HEK293T (cell line): ENCODE measurements at places on chromosomes 6 and 20.

DNA sequence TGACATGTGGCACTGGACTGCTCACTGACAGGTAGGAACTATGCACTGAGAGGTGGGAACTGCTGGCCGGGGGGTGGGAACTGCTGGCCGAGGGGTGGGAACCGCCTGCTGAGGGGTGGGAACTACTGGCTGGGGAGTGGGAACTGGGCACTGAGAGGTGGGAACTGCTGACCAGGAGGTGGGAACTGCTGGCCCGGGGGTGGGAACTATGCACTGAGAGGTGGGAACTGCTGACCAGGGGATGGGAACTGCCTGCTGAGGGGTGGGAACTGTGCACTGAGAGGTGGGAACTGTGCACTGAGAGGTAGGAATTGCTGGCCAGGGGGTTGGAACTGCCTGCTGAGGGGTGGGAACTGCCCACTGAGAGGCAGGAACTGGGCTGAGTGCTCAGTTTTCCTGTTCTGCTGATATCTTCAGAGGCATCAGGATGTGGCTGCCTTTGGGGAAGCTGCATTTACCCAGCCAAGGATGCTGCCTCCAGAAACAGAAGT lies 90.2 kb downstream of the THBS2 start:
- no peak for DNase-seq

GRCh38 chr20:2911200-2911599 lies 37.9 kb downstream of the PTPRA start:
- DNase-seq = no peak

GRCh38 chr6:53896196-53896595 lies 101.4 kb downstream of the LRRC1 start:
- DNase-seq = no peak

DNA sequence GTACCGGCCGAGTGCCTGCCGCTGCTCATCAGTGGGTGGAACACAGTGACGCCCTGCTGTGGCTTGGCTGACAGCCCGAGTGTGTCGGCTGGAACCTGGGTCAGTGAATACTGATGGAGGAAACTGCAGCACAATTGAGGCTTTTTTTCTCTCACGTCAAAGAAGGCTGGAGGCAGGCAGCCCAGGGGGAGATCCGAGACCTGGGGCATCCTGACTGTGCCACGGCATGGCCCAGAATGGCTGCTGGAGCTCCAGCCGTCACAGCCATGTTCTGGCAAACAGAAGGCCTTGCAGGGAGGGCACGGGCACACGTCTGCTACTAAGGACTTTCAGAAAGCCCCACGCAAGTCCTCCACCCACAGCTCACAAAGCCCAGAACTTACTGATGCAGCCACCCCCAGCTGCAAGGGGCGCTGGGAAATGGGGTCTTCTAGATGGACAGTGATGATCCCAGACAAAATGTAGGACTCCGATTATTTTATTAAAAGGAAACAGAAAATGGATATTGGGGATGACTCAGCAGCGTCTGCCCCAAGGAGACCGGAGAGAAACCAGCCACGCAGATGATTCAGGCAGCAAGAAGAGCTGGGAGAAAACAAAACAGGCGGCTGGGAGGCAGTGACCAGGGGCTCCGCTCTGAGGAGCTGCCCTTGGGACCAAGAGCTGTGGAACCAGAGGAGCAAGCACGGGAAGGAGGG lies 140.0 kb downstream of the TAF4 start:
- peak; percentile 44 for DNase-seq

DNA sequence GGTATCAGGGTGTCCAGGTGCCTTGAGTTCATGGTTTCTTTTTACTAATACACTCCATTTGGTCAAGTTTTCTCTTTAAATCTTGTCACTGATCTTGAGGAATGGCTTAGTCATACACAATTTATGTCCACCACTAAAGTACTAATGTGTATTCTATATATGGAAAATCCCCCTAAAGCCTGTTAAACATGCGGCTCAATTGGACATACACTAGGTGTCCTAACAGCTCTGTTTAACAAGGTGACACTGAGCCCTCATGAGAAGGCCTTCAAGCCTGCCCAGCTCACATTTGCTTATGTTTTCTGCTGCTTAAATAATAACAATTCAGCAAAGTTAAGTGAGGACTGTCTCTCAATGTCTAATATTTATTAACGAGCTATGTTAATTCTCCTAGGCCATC lies 31.5 kb downstream of the PDE7B start:
- DNase-seq = no peak

DNA sequence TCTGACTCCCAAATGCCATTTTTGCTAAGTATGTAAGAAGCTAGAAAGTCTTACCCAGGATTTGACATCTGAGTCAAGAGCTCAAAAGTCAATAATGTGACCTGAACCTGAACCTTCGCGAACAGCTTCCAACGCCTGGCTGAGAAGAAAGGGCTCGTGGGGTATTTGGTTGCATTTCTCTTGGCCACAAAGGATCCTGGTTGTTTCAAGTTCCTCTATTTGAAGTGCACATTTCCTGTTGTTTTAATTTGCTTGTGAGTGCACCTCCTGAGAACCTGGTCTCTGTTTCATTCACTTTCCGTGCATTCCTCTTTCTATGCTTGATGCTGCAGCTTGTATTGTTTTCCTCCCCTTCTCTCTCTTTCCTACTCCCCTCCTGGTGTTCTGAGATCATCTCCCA lies 212.5 kb downstream of the FOXA2 start:
- no peak for DNase-seq

DNA sequence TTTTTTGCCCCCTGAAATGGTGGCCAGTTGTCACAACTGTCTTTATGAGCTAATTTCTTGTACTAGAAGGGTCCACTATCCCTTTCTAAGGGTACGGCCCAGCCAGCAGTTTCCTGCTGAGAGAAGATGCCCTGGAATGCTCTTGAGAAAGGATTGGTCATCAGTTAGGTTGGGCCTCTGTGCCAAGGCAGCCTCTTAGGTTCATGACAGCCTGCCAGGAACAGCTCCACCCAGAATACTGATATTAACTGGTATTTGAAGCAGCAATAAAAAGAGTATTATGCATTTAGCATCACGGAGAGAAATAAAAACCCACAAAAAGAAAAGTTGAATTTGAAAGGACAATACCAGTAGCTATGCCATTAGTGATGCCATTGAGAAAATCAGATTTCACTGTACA lies 9.0 kb upstream of the HINT3 start:
- DNase-seq = no peak

GRCh38 chr6:88945415-88946008 lies 17.9 kb downstream of the RNGTT start:
- DNase-seq = no peak

DNA sequence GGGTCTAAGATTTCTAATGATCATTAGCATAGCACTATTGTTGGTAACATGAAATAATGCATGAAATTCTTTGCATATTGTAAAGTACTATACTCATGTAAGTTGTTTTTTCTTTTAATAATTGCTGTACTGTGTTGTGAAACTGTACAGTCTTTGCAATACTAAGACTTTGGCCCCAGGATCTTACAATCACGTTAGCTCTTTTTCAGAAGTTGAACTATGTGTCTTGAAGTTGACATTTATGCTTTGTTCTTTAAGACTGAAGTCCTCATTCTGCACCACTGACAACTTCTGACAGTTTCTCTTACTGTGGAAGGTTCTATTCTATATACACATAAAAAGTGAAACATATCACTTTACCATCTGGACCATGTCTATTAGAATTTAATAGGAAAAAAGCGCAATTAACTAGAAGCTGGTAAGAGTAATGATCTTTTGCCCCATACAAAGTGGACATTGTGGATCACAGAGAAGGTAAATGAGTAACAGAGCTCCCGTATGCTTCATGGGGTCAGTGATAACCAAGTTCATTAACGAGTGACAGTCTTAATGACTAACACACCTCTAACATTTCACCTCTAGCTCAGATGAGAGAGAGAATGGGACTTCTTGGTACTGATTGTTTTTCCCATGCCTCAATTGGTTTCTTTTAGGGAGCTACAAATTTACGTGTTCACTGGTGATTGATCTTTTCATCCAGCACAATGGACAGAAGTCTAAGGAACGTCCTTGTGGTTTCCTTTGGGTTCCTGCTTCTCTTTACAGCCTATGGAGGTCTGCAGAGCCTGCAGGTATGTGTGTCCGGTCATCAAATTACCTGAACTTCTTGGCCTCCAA lies at the start of gene UNC93A:
Gene UNC93A, plus strand, starts transcription at position 530 of the 837 bp plus-strand sequence. Its CDS starts 175 bp downstream, at position 705.
- DNase-seq = no peak

GRCh38 chr20:16058268-16058667 lies 515.0 kb downstream of the KIF16B start:
- DNase-seq = no peak

DNA sequence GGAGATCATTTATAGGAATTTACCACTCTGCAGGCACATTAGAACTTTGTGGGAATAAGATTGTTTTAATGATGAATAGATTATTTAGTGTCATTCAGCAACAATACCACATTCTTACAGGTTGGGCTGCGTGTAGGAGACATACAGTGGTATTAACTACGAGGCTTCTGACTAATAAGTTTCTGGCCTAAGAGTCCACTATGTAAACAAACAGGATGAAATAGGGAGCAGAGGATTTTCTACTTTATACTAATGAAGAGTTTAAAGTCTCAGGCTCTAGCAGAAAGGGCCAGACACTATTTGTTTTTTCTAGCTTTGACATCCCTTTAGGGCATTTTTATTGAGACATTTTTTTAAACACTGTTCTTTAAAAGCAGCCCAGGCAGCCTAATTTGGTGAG lies 75.6 kb downstream of the SLC24A3 start:
- DNase-seq = no peak

DNA sequence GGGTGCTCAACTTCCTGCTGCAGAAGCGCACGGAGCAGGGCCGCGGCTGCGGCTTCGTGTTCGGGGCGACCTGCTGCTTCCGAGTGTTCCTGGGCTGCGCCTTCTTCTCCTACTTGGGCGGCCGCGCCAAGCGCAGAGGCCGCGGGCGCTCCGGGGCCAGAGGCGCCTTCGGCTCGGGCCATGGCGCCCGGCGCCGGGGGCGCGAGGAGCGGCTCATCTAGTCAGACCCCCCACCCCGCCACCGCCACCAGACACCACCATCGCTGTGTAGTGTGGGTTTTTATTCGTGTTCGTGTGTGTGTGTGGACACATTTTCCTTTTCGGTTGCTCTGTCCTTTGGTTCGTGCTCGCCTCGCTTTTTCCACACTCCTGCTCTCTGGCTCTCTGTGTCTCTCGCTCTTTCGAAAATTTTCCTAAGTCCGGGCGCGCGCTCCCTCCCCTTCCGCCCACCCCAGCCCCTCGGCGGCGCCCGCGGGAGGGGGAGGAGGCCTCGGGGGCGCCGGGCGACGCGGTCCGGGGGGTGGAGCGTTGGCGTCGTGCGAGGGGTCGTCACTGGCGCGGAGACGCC lies 38.1 kb downstream of the GNAS start:
- DNase-seq = peak; percentile 36
